ENCODE measurements at places on chromosomes 1 and 21.

DNA sequence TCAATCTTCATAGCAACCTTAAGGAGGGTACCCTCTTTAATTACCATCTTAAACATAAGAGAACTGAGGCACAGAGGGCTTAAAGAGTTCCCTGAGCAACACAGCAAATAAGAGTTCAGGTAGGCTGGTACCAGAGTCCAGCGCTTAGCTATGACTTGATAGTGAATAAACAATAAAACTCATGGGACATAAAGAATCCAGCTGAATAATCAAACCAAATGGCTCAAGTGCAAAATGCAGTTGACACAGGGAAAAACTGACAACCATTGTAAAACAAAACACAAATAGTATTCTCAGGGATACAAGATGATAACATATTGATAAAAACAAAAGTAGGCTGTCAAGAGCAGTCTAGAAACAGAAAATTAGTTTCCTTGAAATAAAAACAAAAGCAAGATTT, 176.9 kb upstream of the HMGB4 start:
- no peak for DNase-seq

DNA sequence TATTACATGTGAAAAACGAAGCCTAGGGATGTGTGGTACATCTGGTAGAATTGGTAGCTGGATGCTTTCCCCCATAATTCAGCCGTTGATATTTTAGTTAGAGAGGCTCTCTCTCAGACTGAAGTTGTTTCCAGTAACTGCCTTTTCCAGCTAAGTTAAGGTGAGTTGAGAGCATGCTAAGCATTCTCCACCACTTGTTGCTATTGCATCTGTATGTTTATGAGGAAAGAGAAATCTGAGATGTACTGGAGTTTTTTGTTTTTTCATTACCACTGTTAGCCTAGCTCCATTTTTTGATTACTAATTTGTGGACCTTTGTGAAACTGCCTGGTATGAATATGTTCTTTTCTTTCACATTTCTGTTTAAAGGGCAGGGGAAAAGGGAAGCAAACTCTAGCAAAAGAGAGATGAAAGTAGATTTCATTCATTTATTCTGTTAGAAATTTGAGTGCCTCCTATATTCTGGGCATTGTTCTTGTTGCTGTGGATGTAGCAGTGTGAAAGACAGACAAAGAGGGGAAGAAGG, 189.9 kb upstream of the CACYBP start:
- DNase-seq: no peak

DNA sequence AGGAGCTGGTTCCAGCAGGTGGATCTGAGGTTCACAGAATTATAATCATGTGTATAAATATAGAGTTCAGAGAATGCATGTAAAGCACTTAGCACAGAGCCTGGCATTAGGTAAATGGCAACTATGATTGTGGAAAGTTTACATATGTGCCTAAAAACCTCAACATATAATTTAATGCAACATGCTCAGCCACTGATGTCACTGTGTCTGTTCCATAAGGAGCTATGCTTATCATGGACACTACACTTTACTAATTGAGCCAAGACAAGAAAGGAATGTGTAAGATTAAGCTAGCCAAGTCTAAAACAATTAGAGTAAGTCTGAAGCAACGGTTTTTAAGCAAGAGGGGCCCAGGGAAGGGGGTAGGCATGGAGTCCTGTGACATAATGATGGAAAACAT, 61.5 kb downstream of the GNG12 start:
- no peak for DNase-seq

GRCh38 chr1:242065813-242066212, 66.9 kb upstream of the MAP1LC3C start:
- no peak for DNase-seq

DNA sequence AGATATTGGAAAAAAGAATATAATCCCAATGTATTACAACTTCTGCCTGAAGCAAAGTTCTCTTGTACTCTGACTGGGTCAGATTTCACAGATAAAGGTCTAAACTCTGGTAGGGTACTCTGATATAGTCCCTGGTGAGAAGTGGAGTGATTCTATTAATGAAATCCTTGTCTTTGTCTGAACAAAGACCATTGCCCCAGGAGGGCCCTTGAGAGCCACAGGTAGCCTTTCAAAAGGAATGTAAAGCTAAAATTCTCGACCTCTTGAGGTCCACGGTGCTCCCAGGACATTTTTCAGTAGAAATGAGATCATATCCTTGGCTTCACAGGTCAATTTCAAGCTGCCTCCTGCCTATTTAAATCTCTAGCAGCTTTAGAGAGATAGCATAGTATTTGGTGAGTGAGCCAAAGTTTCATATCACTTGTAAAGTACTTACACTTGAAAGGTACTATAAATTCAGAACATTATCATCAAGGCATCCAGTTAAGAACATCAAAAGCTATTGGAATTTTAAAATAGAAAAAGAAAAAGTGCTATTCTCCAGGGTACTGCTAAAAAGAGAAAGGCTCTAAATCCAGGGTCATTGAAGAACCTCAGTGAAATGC, 10.1 kb downstream of the TNNI3K start:
- DNase-seq: peak; percentile 38

DNA sequence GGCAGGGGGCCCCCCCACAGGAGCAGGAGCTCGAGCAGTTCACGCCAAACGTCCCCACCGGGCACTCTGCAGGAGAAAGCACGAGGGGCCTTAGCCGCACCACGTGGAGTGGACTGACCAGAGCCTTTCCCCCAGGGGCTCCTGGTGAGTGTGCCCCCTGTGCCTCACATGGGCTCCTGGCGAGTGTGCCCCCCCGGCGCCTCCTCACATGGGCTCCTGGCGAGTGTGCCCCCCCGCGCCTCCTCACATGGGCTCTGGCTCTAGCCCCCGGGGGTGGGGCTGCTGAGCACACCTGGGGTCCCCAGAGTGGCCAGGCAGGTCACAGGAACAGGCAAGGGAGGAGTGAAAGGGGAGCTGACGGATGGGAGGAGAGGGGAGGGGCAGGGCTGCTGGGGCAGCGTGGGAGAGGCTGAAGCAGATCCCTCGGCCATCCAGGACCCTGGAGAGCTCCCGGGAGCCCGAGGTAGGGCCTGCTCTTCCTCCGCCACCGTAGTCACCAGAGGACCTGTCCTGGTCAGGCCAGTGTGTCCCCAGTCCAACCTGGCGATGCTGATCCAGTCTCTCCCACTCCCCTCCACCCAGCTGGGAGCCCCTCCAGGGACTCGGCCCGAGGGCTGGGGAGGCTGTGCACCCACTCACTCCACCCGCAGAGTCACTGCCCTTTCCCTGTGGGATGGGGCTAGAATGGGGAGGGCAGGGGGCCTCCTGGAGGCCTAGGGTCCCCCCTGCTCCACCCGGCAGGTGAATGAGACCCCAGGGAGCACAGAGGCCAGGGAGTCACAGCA, 47.6 kb downstream of the ARHGEF16 start:
- DNase-seq: peak; percentile 97

DNA sequence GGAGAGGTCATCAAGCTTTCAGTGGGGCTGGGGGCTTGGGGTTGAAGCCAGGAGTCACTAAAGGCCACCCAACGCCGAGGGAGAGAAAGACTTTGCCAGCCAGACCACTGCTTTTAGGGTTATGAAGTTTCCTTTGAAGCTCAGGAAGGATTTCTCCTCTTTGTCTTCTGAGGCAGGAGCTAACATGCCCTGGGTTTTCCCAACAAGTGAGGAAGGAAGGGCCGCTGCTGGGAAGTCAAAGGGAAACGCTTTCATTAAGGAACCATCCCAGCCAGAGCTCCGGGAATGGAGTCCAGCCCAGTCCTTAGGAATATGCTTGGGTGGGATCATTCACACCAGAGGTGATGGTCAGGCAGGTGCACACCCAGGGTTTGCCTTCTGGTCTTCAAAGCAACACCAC, 436.9 kb downstream of the PRDM2 start:
- no peak for DNase-seq

- DNase-seq: no peak
These were observed 216.0 kb downstream of the SLC45A1 start for GRCh38 chr1:8533907-8534306.

- peak; percentile 95 for DNase-seq
These were observed at the start of gene DMBX1 for GRCh38 chr1:46489638-46490405. Gene DMBX1 (plus strand): TSS chr1:46489836. CDS start chr1:46507011, 17,175 bp downstream.
